ENCODE measurements at places on chromosomes 1 and 21.
A peak's percentile ranks its signal among the peaks of the same experiment; 100 is the strongest.

DNA sequence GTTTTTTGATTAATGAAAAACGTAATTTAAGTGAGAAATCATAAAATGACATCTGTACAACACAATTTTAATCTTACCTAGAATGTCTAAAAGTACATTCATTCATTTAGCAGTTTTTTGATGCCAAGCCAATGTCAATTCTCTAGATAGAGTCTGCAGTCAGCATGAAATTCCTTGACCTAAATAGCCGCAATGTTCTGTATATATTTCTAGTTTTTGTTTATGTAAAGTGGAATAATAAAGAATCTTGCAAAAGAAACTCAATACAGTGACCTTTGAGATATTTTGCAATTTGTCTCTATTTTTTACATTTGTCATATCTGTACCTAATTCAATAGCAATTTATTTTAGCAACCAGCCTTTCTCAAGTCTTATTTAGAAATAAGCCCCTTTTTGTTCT is 176.0 kb downstream of the ATP6V1G3 start:
- DNase-seq = no peak

DNA sequence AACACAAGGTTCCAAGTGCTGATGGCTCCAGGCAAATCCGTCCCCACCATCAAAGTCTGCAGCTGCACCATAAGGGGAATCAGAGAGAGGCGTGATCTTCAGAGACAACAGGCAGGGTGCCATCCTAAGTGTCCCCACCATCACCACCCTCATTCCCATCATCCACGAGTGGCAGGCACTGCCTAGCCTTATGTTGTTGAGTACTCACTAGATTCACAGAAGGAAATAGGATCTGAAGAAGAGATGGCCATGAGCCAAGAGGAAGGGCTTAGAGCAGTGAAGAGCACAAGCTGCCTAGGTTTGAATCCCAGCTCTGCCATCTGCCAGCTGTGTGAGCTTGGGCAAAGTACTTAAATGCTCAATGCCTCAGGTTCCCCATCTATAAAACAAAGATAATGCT is 207.3 kb upstream of the CSF3R start:
- peak; percentile 3 for DNase-seq

- DNase-seq = no peak
Measured at GRCh38 chr1:116226017-116226416, 114.8 kb downstream of the MAB21L3 start.

DNA sequence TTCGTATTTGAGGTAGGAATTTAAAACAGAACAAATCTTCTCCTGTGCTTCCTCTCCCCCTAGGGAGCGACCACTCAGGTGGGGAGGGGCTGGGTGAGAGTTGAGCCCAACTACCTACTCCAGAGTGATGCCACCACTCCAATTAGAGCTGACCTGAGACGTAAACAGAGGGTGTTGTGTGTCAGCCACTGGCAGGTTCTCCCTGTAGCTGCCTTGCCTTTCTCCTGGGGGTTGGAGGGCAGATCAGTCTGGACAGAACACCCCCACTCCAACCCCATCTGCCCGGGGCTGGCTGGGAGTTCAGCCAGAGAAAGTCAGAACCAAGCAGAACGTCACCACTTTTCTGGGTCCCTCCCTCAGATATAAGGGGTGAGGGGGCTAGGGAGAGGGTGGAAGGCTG is 2.0 kb downstream of the HPDL start:
- DNase-seq = no peak

DNA sequence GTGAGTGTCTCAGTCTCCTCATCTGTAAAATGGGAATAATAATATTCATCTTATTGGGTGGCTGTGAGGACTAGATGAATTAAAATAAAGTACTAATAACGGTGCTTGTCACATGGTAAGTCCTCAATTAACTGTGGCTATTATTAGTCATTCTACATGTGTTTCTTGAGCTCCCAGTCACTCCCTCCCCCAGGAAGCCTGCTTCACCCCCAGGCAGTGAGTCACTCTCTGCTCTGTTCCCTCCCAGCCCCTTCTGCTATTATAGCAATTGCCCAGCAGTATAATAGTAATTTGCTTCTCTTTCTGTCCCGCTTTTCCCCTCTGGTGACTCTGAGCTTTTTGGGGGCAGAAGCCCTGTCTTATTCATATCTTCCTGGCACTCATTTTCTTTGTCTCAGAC is 102.0 kb downstream of the BEND5 start:
- no peak for DNase-seq

- DNase-seq = no peak
Measured at GRCh38 chr1:905811-906599, 17.7 kb upstream of the SAMD11 start.

DNA sequence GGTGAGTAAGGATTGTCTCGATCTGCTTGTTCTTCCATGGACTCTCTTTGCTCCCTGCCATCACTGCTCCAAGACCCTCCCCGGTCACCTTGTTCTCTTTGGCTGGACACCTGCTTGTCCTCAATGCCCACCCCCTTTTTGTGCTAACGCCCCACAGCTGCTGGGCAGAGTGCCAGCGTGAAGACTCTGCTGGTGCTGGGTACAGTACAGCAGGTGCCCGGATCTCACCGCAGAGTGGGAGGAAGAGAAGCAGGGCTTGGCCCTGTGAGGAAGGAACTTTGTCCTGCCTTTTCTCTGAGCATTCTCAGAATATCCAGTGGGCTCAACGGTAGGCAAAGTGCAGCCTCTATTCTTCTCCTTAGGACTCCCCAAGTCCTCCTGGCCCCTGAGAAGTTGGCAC is 90.1 kb downstream of the PLXNA2 start:
- DNase-seq = no peak

DNA sequence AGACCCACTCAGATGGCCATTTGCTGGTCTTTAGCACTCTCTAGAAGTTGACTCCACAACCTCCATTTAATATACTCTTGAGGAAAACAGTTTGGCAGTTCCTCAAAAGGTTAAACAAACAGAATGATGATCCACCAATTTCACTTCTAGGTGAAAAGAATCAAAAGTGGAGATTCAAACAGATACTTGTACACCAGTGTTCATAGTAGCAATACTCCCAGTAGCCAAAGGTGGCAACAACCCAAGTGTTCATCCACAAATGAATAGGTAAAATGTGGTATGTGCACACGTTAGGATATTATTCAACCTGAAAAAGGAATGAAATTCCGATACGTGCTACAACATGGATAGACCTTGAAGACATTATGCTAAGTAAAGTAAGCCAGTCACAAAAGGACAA is 6.3 kb downstream of the PRCC start:
- DNase-seq = no peak

GRCh38 chr1:10662824-10663677 is 133.4 kb downstream of the CASZ1 start:
- no peak for DNase-seq

DNA sequence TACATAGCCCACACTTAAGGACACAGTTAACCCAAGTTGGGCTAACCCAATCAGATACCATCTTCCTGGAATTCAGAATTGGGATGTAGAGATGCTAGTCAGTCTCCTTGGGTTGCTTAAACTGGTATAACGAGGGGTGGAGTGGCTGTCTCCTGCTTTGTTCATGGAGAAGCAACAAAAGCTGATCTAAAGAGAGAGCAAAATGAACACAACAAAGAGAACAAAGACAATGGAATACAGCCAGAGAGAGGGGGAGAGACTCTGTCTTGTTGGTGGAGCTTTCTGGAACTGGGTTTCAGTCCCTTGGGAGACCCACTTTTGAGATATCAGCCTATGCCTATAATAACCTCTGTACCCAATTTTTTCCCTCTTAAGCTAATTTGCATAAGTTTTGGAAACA is 138.1 kb downstream of the ATG4C start:
- no peak for DNase-seq

GRCh38 chr1:206953626-206954025 is 7.4 kb upstream of the PIGR start:
- DNase-seq = no peak

- no peak for DNase-seq
Measured at GRCh38 chr21:34266351-34266750, 97.5 kb upstream of the KCNE2 start.

GRCh38 chr1:242542271-242542670 is 17.8 kb upstream of the PLD5 start:
- no peak for DNase-seq

DNA sequence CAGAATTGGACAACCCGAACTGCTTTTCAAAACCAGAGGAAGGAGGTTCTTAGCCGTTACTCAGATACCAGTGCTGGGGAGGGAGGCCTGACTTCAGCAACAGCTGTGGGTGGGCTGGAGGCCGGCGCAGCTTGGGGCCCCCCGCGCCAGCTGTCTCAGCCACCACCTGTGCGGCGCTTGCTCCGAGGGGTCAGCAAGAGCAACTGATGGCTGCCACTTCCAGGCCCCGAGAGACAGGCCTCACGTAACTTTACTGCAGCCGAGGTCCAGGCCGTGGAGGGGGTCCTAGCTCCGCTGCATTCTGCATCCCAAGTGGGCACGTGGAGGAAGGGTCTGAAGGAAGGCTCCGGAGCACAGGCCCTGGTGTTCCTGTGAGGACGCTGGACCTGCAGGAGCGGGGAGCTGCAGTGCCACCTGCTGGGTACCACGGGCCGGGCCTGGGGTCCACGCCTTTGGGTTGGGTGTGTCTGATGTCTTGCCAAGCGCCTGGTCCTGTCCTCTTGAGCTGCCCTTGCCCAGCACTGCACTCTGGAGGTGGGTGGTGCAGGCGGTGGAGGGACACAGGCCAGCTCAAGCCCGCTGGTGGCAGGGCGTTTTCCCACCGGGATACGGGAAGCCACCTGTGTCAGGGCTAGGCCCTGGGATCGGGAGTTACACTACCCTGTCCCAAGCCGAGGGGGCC is 9.8 kb downstream of the THAP3 start:
- no peak for DNase-seq

GRCh38 chr1:184691719-184692324 is 62.8 kb downstream of the EDEM3 start:
- no peak for DNase-seq

GRCh38 chr21:38878379-38879179 is 72.8 kb downstream of the ETS2 start:
- DNase-seq = no peak

- DNase-seq = no peak
Measured at GRCh38 chr1:21599402-21599801, 69.8 kb downstream of the RAP1GAP start.

DNA sequence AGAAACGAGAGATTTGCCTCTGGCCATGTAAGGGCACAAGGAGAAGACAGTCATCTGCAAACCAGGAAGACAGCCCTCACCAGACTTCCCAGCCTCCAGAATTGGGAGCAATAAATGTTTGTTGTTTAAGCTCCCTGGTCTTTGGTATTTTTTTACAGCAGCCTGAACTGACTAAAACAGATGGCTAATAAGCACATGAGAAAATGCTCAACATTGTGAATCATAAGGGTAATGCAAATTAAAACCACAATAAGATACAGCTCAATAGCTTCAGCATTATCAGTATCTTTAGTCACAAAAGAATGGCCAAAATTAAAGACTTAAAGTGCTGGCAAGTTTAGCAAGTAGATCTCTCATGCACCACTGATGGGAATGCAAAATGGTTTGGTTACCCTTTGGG is 11.7 kb downstream of the UBE2G2 start:
- DNase-seq = no peak

- no peak for DNase-seq
Measured at GRCh38 chr1:223143537-223144248, 645 bp upstream of the TLR5 start.

GRCh38 chr1:244971552-244972216 is 107.3 kb upstream of the HNRNPU start:
- DNase-seq = no peak

- peak; percentile 23 for DNase-seq
Measured at GRCh38 chr1:30302858-30303257, 420.5 kb downstream of the MATN1 start.

- DNase-seq = no peak
Measured at GRCh38 chr1:179298952-179299351, 5.4 kb downstream of the SOAT1 start.

DNA sequence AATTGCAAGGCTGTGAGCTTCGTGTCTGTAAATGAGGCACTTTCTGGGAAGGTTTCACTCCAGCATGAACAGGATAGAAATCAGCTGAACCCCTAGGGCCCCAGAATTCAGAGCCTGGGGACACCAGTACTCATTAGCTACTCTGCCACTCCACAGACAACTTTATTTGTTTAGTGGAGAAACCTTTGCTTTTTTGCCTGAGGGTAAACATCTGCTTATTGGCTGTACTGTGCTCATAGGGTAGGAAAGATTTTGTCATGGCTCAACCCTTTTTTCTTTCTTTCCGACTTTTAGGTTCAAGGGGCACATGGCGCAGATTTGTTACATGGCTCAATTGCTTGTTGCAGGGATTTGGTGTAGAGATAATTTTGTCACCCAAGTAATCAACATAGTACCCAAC is 138.4 kb upstream of the BACE2 start:
- no peak for DNase-seq

GRCh38 chr1:6625584-6626149 is 999 bp downstream of the THAP3 start:
- no peak for DNase-seq

DNA sequence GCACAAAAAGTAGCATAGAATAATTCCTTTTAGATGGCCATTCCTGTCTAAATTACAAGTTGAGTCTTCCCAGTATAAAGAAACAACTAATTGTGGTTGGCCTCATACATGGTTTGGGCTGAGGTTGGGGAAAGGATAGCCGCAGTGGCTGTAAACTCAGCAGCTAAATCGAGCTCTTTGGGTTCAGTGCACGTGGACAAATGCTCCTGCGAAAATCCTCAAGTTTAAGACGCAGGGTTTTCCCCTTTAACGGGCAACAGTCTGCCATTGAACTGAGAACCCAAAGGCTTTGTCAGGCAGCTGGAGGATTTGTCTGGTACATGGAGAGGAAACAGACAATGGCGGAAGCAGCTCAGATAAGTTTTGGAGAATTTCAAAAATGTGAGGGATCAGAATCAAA is 331.9 kb downstream of the TGFB2 start:
- DNase-seq = no peak

DNA sequence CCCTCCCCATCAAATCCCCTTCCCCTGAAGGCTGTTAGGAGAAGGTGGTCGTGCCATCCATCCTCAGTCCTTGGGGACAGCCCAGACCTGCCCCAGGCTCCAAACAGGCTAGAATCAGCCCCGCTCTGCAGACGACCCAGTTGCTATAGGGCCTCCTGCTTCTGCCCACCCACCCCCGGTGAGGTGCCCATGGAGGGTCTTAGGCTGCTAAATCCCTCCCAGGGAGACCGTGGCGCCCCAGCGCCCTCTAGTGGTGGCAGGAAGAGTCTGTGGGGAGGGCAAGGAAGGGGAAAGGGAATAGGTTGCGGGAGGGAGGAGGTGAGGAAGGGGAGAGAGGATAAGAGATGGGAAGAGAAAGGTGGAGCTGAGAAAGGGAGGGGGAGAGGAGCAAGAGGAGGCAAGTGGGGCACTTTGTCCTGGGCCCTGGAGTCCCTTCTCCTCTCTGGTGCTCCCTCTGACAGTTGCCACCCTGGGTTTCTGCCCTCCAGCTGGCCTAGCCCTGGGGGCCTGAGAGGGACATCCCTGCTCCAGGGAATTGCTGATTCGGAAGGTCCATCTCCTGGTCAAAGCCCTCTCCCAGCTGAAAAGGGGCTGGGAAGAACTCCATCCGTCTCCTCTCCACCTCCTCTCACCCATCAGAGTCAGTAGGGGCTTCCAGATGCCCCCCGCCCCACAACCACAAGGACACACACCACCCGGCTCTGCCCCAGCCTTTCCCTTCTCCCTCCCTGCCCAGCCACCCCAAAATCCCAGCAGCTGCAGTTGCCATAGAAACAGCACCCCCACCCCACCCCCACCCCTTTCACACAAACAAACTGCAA is 55.4 kb downstream of the CAMK2N1 start:
- DNase-seq = no peak
